GM04504 (cell line): ENCODE measurements at places on chromosomes 6 and 20.

- DNase-seq, result no peak
Measured at GRCh38 chr20:9467995-9468394, 46.4 kb upstream of the LAMP5 start.

DNA sequence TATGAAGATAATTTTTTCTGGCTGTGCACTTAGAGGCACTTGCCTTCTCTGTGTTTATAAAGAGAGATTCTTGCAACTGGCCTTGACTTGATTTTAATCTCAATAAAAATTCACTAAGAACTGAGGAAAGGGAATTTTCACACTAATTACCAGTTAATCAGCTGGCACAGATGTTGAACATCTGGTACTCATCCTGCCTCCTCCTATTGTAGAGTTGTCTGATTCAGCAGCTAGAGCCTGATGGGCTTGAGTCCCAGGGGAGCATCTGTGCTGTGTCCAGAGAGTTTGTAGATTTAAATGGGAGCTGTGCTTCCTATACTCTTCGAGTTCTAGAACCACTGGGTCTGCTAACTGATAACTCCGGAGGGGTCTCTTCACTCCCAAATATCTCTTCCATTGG, 284.4 kb upstream of the RNF24 start:
- DNase-seq, result peak; percentile 62

GRCh38 chr20:50213531-50214106, 23.0 kb downstream of the CEBPB start:
- no peak for DNase-seq

DNA sequence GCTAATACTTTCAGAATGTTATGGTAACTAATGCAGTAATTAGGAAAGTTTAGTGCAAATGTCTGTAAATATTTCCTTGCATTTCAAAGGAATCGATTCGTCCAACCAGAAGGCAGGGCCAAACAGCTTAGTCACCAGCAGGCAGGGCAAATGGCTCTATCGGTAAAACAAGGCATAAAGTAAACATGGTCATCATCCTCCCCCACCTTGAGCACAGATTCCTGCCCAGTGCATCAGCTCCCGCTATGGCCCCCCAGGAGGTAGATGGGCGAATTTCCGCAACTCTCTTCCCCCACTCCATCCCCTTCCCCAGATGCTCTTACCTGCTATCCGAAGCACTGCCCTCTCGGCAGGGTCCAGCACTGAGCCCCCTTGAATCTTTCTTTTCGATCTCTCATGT, 103.8 kb upstream of the BEND6 start:
- DNase-seq, result no peak

- DNase-seq, result no peak
Measured at GRCh38 chr6:37657112-37657886, 40.4 kb downstream of the MDGA1 start.

GRCh38 chr6:64664480-64664879, 1028.9 kb downstream of the PHF3 start:
- no peak for DNase-seq

GRCh38 chr6:3022765-3023662, 23.3 kb downstream of the NQO2 start:
- no peak for DNase-seq

GRCh38 chr6:140459209-140459608, 1084.8 kb upstream of the CITED2 start:
- no peak for DNase-seq

- no peak for DNase-seq
Measured at GRCh38 chr6:148708707-148709106, 38.1 kb upstream of the UST start.

DNA sequence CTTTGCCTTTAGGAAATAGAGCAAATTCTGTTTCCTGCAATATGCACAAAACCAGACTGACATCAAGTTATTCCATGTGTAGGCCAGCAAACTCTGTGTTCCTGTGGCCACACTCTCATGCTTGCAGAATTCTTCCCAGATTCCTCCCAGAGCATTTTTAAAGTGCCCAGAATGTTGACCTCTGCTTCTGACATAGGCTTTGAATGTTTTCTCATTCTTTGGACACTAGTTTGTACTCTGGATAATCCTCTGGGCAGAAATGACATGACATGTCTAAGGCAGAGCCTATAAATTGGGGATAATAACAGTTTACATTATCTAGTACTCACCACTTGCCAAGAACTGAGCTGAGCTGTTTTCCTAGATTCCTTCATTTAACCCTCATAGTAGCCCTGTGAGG, 9.2 kb upstream of the EFHC1 start:
- DNase-seq, result no peak

DNA sequence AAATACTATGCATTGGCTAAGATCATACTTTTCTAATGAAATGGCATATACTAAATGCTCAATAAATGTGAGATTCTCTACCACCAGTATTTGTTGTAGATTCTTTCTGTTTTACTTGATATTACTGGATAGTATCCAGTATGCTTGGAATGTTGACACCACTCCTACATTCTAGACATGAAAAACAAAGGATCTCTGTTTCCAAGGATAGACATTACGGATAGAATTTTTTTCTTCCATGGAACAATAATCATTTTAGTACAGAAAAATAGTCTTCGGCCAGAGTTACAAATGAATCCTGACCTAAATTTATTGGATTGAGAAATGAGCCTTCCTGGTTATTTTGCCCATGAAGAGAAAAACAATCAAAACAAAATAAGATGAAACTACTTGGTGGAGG, 258.2 kb upstream of the NT5E start:
- no peak for DNase-seq

DNA sequence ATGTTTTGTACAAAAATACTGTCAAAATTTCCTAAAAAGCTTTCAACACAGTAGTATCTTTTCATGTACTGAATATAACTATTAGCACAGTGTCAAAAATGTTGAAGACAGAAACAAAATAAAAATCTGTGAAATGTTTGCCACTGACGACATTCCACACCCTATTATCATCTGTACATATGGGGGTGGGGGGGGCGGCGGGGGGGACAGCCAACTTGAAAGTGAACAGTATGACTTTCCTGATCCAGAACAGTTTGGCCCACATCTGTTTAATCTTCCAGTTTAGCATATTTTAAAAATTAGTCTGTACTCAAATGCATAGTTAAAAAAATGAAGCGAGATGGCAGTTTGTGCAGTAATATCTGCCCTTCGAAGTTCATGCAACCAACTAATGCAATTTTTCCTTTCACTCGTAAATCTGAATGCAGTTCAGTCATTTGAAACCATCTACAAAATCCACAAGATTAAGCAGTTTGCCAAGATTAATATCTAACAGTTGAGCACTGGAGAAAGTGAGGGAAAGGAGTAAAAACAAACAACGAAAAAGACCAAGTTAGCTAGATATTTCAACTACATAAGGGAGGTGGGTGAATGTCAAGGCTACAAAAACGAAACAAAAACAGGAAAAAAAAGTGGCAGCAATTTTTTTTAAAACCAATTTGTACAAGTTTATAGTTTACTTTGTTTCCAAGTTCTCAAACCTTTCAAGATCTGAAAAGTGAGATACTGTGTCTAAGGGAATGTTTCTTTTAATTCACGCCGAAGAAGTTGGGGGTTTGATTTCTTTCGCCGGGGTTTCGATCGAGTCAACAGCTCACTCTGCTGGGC, 1.9 kb downstream of the CITED2 start:
- DNase-seq, result no peak

DNA sequence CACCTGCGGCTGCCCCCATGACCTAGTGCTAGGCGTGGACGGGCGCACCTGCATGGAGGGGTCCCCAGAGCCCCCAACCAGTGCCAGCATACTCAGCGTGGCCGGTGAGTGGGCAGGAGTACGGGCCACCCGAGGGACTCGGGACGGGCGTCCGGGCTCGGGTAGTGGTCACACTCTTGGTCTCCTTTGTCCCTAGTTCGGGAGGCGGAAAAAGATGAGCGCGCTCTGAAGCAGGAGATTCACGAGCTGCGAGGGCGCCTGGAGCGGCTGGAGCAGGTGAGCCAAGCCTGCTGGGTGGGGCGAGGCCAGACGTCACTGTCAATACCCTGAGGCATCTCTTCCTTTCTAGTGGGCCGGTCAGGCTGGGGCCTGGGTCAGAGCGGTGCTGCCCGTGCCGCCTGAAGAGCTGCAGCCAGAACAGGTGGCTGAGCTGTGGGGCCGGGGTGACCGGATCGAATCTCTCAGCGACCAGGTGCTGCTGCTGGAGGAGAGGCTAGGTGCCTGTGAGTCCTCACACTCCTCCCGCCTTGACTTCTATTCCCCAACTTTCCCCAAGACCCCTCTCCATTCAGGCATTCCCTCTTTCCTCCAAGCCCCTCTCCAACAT, 2.9 kb downstream of the EGFL8 start:
- DNase-seq, result no peak

DNA sequence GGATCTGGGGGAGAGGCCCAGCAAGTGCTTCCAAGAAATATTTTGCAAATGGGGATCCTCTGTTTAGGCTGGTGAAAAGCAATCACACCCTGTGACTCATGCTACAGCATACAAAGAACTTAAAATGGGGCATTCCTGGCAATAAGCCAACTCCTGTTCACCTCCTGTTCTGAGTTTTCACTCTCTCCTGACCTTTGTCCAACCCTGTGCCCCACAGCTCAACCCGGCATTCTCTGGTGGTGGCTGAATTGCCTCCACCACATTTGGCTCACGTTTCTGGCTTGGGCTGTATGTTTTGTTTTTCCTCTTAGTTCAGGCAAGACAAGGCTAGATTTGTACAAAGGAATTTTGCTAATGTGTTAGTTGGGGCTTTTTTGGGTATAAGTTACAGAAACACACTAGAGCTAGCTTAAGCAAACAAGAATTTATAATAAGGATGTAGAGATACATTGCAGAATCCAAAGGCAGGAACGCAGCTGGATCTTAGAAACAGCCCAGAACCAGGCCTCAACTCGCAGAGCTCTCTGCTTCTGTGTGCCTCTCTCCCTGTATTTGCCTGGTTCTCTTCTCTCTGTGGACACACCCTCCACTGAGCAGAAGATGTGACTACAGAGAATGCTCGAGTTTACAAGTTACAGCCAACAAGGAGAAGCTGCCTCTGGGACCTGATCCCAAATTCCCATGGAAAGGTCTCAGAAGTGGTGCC, 9.4 kb downstream of the ABCC10 start:
- peak; percentile 59 for DNase-seq

DNA sequence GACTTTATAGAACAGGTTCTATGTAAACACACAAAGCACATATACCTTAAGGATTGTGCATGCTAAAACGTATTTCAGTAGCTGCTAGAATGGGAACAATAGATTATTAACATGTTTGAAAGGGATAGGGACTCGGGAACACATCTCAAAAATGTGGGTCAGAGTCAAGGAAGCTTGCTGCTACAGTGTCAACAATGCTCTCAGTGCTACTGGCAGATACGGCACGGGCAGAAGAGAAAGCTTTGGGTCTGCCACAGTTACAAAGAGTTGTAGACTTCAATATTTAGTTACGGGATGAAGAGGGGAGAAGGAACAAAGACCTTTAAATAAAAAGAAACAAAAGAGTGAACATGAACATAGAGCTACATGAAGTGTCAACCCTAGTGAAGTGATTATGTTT, 170.5 kb downstream of the BACH2 start:
- DNase-seq, result no peak

DNA sequence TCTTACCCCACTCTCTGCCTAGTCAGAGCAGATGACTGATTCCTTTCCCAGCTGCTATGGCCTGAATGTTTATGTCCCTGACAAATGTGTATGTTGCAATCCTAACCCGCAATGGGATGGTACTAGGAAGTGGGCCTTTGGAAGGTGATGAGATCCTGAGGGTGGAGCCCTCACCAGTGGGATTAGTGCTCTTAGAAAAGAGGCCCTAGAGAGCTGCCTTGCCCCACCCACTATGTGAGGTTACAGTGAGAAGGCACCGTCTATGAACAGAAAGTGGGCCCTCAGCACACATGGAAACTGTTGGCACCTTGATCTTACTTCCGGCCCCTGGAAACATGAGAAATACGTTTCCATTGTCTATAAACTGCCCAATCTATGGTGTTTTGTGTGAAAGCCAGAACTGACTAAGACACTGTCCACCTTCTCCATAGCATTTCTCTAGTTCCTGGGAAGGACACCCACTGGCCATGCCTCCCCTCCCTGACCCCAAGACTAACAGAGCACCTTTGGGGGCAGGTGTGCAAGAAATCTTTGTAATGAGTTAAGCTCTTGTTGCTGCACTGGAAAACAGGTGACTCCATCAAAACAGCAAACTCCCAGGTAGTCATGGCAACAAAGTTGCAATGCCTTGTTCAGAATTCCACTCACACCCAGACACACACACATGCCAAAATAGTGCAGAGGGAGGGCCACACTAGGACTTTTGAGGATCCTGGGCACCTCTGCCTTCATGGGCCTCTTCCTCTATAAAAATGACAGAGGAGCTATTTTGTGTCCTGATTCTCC, 16.2 kb downstream of the GABRR2 start:
- DNase-seq, result peak; percentile 1

DNA sequence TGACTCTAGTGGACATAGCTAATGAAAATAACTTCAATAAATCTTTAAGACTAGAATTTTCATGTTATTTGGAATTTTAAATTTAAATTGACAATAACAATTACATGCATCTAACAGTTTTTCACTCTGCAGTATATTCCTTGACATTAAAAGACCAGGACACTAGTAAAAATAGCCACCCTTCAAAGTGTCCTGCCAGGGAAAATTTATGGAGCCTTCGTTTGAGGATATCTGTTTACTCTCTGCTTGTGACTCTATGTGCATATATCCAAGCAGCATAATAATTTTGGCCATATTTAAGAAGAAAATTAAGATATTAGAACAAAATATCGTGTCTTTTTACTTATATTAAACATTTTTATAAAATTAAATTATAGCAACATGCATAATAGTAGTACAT, 58.8 kb upstream of the NKAIN2 start:
- no peak for DNase-seq

GRCh38 chr6:136201732-136202131, 48.4 kb downstream of the MTFR2 start:
- peak; percentile 6 for DNase-seq

DNA sequence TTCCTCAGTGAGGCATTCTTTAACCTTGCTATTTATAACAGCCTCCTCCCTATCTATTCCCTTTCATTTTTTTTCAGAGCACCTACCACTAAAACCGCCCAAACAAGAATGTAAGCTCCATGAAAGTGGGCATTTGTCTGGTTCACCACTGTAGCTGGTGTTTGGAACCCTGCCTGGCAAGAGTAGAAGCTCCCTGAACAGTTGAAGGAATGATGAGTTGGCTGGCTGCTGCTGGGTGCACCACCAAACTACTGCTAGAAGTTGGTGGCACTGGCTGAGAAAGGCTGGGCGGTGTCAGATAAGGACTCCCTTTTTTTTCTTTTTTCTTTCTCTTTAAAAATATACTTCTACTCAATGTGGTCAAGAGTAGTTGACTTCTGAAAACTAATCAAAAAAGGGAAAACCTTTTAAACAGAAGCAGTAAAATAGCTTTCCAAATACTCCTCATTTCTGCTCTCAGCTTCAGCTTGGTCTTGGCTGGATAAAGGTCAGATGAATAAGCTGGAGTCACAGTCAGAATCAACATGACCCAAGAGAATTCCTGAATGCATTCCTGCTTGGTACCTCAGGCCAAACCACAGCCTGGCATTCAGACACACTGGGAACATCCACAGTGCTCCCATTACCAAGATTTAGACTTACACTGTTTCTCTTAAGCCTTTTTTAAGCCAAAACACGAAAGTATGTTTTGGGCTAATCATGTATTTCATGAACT, 38.0 kb downstream of the RTN4IP1 start:
- DNase-seq, result peak; percentile 50
